ENCODE measurements at places on chromosomes 11 and 22. TPM values are rescaled to one million over a fixed set of nuclear protein-coding genes. Genes with fewer than 3 reads are reported as not detected.

- no peak for DNase-seq
These were observed 66.5 kb upstream of the TOP3B start for GRCh38 chr22:22048981-22049531.

DNA sequence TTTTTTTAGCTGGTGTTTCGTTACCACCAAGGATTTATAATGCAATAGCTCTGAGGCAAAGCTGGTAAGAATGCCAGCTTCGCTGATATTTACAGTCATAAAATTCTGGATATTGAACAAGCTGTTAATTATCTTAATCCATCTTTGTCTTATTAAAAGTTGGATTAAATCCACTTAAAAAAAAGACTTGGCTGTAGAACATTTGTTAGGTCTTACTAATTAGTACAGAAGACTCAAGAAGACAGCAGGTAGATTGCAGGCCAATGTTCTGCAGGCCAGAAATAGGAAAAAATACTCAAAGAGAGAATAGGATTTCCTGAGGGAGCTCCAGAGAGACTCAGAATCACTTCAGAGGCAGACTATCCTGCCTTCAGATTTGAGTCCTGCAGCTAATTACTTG is 7.5 kb downstream of the ROBO4 start:
- no peak for DNase-seq

Gene CCDC89
- total RNA-seq: 0.31 TPM

DNA sequence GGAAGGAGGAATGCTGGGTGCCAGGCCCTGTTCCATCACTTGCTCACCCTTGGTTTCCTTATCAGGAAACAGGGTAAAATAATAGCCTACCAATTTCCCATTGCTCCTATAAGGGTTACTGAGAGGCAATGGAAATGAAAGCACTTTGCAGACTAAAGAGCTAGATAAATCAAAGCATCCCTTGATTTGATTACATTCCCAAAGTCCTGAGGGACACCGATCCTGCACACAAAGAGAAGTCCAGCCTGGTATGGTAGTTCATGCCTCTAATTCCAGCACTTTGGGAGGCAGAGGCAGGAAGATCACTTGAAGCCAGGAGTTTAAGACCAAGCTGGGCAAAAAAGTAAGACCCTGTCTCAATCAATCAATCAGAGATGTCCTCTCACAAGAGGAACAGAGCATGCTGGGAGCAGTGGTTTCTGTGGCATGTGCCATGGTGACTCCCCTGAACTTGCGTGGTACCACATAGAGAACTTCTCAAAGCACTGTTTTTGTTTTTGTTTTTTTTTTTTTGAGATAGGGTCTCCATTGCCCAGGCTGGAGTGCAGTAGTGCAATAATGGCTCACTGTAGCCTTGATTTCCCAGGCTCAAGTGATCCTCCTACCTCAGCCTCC is 10.7 kb downstream of the TBC1D10A start:
- no peak for DNase-seq

Gene C22orf31
- total RNA-seq: not detected

- no peak for DNase-seq
These were observed at the start of gene PRG2 for GRCh38 chr11:57390535-57390934. Gene PRG2 (minus strand): TSS chr11:57390650. CDS start chr11:57389944, 706 bp downstream.

GRCh38 chr22:48857202-48857805 is 970.4 kb downstream of the BRD1 start:
- DNase-seq: no peak

DNA sequence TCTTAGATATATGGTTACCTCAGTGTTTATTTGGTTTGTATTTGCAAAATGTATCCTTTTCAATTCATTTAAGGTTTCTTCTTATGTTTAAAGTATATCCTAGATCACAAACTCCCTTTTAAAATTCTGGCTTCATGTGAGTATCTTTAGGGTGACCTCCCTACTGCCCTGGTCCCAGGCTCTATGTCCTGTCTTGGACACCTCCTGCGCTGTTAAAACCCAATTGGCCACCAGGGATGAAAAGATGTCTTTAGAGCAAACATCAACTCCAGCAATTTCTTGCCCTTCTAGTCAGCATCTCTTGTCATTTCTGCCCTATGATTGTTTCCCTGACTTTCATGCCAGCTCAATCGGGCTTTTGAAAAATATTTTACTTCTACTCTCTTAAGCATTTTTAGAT is 28.8 kb upstream of the SYT13 start:
- DNase-seq: no peak

GRCh38 chr11:127607487-127608085 is 607.0 kb upstream of the KIRREL3 start:
- DNase-seq: no peak

DNA sequence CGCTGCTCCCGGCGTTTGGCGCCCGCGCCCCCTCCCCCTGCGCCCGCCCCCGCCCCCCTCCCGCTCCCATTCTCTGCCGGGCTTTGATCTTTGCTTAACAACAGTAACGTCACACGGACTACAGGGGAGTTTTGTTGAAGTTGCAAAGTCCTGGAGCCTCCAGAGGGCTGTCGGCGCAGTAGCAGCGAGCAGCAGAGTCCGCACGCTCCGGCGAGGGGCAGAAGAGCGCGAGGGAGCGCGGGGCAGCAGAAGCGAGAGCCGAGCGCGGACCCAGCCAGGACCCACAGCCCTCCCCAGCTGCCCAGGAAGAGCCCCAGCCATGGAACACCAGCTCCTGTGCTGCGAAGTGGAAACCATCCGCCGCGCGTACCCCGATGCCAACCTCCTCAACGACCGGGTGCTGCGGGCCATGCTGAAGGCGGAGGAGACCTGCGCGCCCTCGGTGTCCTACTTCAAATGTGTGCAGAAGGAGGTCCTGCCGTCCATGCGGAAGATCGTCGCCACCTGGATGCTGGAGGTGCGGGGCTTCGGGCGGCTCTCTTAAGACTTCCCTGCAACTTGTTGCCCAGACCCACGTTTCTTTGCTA is at the start of gene CCND1:
Gene CCND1 (plus strand): TSS at position 162 of the 587 bp plus-strand sequence. CDS start 158 bp downstream, at position 320.
- peak; percentile 96 for DNase-seq

GRCh38 chr11:94560834-94561233 is 6.3 kb upstream of the PIWIL4 start:
- no peak for DNase-seq

DNA sequence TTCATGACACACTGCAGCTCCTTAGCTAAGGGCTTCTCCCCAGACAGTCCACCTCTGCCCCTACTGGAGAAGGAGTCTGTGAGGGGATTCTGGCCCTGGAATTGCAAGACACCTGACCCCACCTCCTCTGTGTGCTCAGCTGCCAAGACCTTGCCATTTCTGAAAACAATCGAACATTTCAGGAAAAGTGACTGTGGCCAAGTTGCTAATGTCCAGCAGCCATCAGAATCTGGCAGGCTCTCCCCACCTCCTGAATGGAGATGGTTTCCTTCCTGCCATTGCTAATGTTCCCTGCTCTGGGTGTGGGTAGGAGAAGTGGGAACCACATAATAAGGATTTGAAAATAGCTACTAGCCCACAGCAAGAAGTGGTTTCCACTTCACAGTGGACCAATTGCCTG is 127.2 kb upstream of the ALX4 start:
- DNase-seq: no peak

GRCh38 chr11:76391021-76391420 is 9.9 kb downstream of the GVQW3 start:
- no peak for DNase-seq

GRCh38 chr11:110286298-110287040 is 9.9 kb downstream of the RDX start:
- DNase-seq: no peak

GRCh38 chr11:88508418-88508758 is 170.9 kb upstream of the CTSC start:
- DNase-seq: peak; percentile 16

GRCh38 chr22:24101966-24102365 is 79.3 kb upstream of the SUSD2 start:
- no peak for DNase-seq

DNA sequence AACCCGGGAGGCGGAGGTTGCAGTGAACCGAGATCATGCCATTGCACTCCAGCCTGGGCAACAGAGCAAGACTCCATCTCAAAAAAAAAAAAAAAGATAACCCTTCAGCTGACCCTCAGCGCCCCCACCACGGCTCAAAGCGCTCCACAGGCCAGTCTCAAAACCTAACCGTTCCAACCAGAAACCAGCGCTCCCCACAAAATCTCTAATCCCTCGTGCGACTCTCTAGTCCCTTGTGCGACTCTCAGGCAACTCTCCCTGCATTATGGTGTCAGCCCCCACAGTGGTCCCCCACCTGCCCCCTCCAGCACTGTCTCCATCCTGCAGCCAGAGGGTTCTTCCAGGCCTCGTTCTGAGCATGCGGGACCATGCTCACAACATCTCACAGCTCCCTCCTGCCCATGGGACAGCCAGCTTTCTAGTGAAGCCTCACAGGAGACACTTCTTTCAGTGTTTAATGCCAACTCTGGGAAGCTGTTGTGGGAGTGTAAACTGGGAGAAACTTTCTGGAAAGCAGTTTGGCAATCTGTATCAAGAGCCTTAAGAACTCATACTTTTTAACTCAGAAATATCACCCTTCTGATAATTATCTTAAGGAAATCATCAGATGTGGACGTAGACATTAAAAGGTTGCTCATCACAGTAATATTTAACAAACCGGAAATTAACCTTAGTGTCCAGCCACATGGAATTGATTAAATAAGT is 4.2 kb upstream of the RASGRP2 start:
- no peak for DNase-seq

GRCh38 chr11:76469141-76469540 is 24.3 kb downstream of the EMSY start:
- DNase-seq: no peak

- no peak for DNase-seq
These were observed 2.8 kb downstream of the SESN3 start for GRCh38 chr11:95228081-95228749.

DNA sequence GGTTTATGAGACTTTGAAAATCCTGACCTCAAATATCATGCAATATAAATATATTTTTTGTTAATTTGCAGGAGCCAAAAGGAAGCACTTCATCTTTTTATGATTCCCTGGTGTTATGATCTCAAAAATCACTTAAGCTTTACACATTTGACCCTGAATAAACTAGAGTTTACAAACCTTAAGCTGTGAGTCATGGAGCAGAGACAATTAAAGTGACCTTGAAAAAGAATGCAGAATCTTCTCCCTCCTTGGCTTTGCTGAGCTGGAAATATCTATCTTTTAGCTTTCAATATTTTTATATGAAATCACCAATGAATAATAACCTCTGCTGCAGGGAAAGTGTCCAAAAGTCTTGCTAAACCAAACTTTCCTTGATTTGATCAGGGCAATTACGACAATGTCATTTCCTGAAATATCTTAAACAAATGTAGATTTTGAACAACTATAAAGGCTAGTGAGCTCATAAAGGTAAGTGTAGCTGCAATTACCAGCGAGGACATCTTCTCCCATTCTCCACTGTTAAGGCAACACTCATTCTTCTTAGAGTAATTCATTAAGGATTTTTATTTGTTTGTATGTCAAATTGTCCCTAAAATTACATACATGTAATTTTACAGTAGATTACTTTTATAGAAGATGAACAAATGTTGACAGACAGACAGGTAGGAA is 747.0 kb upstream of the LUZP2 start:
- no peak for DNase-seq

Gene UPB1
- 0.12 TPM for total RNA-seq

Gene SIK2
- 16.3 TPM for total RNA-seq

DNA sequence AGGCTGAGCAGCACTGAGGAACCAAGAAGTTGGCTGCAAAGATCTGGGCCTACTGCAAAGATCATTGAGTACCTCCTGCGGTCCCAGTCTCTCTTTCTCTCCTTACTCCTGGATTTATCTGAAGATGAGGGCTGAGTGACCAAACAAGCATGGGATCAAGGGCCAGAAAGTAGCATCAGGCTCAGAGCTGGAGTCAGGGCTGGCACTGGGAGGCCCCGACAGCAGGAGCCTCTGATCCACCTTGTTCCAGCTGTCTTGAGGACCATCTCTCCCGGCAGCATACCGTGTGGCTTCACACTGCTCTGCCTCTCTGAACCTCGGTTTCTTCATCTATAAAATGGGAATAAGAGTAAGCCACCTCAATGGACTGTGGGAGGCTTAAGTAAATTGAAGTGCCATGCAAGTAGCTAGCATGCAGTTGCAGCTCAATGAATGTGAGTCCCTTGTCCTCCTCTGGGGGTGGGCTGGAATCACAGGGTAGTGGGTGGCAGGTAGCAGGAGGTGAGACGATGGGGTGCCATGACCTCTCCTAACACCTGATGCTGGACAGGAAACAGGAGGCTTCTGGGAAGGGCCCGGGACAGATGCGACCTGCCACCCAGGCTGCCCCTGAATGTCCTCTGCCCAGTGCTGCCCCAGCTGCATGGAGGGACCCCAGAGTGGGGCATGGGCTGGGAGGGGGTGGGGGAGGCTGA is 52.5 kb upstream of the PRDM11 start:
- no peak for DNase-seq

DNA sequence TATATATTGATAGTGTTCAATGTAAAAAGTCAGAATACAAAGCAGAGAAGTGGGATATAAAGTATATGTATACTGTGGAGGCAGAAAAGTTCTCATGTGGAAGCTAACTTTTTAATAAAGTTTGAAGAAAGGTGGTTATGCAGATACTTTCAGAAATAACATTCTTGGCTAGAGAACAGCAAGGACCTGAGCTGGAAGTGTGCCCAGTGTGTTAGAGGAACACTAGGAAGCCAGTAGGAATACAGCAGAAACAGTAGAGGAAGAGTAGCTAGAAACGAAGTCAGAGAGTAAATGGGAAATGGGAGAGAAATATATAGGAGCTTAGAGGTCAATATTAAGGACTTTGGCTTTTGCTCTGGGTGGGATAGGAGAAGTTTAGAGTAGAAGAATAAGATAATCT is 464.9 kb upstream of the CCDC90B start:
- no peak for DNase-seq

Gene FXYD2
- 1.7 TPM for total RNA-seq

DNA sequence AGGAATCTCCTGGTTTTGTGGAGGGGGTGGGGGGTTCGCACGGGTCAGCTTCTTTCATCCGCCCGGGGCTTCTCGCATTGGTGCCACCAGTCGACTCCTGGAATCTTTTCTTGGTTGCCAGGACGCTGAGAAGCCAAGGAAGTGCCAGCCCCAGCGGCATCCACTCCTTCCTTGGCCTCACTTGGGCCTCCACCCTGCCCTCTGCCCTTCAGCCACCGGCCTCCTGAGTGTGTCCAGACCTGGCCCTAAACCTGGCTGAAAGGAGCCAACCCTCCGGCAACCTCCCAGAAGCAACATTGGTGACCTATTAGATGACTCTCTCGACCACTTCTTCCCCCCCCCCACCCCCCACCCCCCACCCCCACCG is 518 bp upstream of the GALNT18 start:
- no peak for DNase-seq

Gene SLC22A6
- not detected for total RNA-seq

- DNase-seq: peak; percentile 92
These were observed 26.4 kb downstream of the YWHAH start for GRCh38 chr22:31970490-31971444.

- DNase-seq: no peak
These were observed 1.7 kb upstream of the TUT1 start for GRCh38 chr11:62592989-62593421.

- DNase-seq: no peak
These were observed 198.3 kb downstream of the GRIK4 start for GRCh38 chr11:120709808-120710207.

DNA sequence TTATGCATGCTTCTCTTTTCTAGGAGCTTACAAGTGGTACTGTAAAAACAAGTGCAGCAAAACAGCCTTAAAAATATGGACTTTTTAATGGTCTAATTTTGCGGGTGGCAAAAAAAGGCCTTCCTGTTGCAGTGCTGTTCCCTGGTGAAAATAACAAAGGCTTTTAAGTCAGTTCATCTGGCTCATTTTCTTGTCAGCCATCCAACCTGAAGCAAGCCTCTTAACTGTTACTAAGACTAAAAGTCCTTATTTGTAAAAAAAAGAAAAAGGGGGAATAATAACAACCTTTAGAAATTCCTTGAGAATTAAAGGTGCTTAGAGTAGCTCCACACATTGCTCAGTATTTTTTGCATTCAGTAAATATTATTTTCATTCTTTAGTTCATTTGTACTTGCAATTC is 200.5 kb upstream of the CHORDC1 start:
- peak; percentile 47 for DNase-seq

Gene ADM2
- 0.13 TPM for total RNA-seq

All from neural progenitor cell (in vitro differentiated cells).